ENCODE measurements at places on chromosomes 12 and 14.

- no peak for DNase-seq
These were observed 253.8 kb downstream of the RMST start for GRCh38 chr12:97716356-97716755.

DNA sequence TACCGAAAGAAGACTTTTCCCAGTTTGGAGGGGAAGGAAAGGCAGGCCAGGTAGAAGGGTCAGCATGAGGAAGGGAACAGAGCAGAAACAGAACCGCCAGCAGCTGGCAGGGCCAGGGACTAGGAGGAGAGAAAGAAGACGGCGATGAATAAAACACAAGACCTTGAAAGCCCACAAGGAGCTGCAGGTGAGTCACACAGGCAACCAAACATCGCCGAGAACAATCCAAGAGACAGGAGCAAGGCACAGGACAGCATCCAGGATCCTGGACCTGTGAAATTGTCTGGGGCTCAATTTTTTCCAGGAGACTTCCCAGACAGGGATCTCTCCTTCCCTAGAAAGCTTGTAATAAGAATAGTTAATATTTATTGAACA is 47.3 kb downstream of the NUAK1 start:
- no peak for DNase-seq

GRCh38 chr14:94823556-94824341 is 53.8 kb upstream of the GSC start:
- no peak for DNase-seq

DNA sequence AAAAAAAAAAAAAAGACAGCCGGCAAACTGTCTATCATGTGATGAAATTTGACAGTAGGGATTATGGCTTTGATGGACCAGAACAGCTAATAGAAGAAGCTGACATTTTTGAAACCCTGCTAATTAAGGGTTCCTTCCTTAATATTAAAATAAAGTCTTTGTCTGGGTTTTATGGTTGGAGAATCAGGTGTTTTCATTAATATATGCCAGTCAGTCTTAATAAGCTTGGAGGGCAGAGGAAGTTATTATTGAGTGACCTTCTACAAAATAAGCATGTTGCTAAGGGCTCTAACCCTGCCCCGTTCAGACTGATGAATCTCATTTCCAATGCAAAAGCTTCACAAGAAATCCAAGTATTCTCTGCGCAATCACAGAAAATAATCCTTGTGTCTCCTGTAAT is 289.8 kb downstream of the EGLN3 start:
- no peak for DNase-seq

- DNase-seq, result no peak
These were observed 707.2 kb downstream of the AACS start for GRCh38 chr12:125772403-125772802.

DNA sequence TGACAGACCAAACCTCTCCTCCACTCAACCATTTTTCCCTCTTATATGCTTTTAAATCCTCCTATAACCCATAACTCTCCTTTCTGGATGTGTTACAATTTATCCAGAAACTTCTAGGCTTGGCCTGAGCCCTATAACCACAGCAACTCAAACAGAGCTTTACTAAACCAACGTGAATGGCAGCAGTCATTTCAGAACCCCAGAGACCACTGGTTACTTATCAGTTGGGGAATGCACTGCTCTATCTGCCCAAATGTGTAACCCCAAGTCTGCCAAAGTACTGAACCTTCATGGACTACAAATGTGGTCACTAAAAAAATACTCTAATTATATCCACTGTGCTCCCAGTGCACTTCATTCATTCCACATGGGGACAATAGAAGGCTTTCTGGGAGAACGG is 42.0 kb downstream of the NAA25 start:
- DNase-seq, result no peak

- no peak for DNase-seq
These were observed 33.7 kb upstream of the KTN1 start for GRCh38 chr14:55546212-55546874.
